ENCODE measurements at places on chromosomes 13 and 19.
A peak's percentile ranks its signal among the peaks of the same experiment; 100 is the strongest.

- peak; percentile 56 for DNase-seq
Observed at GRCh38 chr13:98026457-98026857, 73.0 kb downstream of the IPO5 start.

DNA sequence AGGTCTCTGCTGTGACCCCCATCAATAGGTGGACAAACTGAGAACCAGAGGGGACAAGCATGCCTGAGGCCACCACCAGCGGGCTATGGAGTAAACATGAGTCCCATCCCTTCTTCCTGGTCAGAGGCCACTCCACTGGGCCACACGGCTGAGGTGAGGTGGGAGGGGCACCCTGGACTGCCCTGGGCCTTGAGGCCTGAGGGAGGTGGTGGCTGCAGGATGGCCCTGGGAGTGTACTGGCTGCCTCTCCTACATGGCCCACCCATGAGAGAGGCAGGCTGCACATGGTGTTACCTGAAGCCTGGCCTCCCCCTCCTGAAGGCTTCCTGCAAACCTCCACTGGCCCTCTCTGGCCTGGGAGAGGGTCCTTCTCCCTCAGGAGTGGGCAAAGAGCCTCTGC lies 222.4 kb downstream of the TUBA3C start:
- DNase-seq: no peak

- DNase-seq: peak; percentile 15
Observed at GRCh38 chr19:16359074-16359473, 34.4 kb downstream of the KLF2 start.

GRCh38 chr19:17854061-17854460 lies 5.6 kb upstream of the RPL18A start:
- DNase-seq: no peak

GRCh38 chr19:1577090-1577928 lies 9.2 kb upstream of the MEX3D start:
- DNase-seq: no peak

GRCh38 chr13:111904701-111905608 lies 162.0 kb upstream of the SOX1 start:
- no peak for DNase-seq

GRCh38 chr19:13214036-13214730 lies 64.0 kb downstream of the IER2 start:
- no peak for DNase-seq

GRCh38 chr19:35852029-35852780 lies at the start of gene NPHS1:
Gene NPHS1 (minus strand): TSS chr19:35852504. CDS start chr19:35851837, 667 bp downstream.
- DNase-seq: peak; percentile 52

GRCh38 chr13:29193083-29193482 lies 372.9 kb downstream of the MTUS2 start:
- no peak for DNase-seq

DNA sequence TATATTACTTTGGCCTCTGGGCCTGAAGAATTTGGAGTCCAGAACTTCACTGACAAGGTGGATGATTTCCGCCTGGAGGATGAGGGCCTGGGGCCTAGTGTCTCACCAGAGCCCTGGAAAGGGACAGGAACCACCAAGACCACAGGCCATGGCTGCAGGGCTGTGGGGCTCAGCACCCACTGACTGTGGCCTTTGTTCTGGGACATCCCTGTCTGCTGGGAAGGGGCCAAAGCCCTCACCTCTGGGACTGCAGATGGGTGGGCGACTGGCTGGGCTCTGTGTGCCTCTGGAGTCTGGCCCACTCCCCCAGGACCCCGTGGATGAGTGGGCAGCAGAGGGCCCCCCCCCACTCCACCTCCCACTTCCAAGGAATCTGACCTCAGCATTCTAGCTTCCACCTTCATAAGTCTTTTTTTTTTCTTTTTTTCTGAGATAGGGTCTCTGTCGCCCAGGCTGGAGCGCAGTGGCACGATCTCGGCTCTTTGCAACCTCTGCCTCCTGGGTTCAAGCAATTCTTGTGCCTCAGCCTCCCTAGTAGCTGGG lies 20.3 kb downstream of the CHST8 start:
- DNase-seq: no peak

DNA sequence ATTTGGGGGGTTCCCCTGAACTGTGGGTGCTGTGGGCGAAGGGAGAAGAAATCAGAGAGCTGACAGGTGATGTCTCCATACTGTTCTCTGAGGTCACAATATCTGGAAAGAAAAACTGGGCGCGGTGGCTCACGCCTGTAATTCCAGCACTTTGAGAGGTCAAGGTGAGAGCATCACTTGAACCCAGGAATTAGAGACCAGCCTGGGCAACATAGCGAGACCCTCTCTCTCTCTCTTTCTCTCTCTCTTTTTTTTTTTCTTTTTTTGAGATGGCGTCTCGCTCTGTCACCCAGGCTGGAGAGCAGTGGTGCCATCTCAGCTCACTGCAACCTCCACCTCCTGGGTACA lies 21.9 kb downstream of the IQCN start:
- no peak for DNase-seq

GRCh38 chr13:25816239-25816638 lies 235.6 kb downstream of the SHISA2 start:
- DNase-seq: no peak

- no peak for DNase-seq
Observed at GRCh38 chr13:113883314-113883811, 19.5 kb upstream of the GAS6 start.

- DNase-seq: no peak
Observed at GRCh38 chr13:105971738-105972137, 563.7 kb downstream of the EFNB2 start.

- peak; percentile 20 for DNase-seq
Observed at GRCh38 chr19:1172353-1173158, 1.5 kb downstream of the SBNO2 start.

GRCh38 chr19:52094526-52095130 lies 937 bp downstream of the ZNF841 start:
- DNase-seq: no peak

- DNase-seq: no peak
Observed at GRCh38 chr19:39602224-39602623, at the start of gene LGALS13. Gene LGALS13 (plus strand): TSS chr19:39602524. CDS start chr19:39602569, 45 bp downstream.

- peak; percentile 24 for DNase-seq
Observed at GRCh38 chr13:106996867-106997618, 429.1 kb upstream of the ARGLU1 start.

DNA sequence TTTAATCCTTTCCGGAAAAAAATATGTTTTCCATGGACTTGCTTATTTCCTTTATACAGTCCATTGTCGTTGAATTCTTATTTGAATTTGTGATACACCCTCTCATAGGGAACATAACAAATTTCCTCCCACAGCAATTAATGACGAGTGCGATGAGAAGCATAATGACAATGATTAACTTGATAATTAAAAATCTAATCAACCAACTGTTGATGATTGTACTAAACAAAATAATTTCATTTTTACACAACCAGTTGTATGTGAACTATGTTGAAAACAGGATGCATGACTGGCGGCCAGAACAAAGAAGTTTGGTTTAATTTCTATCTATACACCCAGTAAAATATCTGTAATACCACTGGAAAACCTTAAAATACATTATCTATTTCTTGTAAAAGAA lies 26.1 kb upstream of the CEACAM21 start:
- DNase-seq: no peak

GRCh38 chr13:59842507-59842906 lies 321.2 kb downstream of the DIAPH3 start:
- DNase-seq: no peak

All from eye (tissue), 1 donor.